ENCODE measurements at places on chromosomes 13 and 19. TPM values are rescaled to one million over a fixed set of nuclear protein-coding genes. Genes with fewer than 3 reads are reported as not detected.

DNA sequence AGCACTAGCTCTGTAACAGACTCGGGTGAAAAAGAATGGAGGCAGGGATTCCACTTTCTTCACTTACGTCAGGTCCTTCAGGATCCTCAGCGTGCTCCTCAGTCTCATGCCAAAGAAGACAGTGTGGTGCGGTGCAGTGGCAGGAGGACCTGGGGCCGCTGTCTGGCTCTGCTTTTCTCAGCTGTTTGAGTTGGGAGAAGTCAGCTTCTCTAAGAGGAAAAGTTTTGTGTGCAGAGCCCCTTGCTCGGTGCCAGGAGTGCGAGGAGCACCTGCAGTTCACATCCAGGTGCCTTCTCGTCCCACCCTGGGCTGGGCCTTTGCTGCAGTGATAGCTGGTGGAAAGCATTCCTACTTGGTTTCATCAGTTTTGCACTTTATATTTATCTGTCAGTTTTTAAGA is 77.9 kb upstream of the TEX29 start:
- no peak for DNase-seq

DNA sequence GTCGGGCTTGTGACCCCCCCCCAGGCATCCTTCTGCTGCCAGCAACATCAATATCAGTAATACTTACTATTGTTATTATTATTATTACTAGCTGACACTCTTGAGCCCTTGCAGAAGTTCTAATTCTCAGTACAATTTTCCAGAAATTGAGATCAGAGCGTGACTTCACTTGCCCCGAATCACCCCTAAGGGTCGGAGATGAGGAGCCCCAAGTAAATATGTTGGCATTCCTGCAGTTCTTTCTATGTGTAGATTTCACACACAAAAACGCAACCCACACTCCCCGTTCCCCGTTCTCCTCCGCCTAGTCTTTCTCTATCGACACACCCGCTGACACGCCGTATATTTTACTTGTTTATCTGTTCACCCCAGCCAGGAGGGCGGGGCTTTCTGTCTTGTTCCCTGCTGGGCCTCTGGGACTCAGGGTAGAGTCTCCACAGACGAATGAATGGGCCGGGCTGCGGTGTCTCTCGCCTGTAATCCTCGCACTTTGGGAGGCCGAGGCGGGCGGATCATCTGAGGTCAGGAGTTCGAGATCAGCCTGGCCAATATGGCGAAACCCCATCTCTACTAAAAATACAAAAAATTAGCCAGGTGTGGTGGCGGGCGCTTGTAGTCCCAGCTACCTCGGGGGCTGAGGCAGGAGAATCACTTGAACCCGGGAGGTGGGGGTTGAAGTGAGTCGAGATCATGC is 14.7 kb downstream of the TLE5 start:
- peak; percentile 81 for DNase-seq

The TEKTIP1 gene
- polyA plus RNA-seq: 4.2 TPM

The CEACAM3 gene
- polyA plus RNA-seq: 0.39 TPM

GRCh38 chr19:14395710-14396336 is 14.6 kb downstream of the ADGRE5 start:
- DNase-seq: no peak

DNA sequence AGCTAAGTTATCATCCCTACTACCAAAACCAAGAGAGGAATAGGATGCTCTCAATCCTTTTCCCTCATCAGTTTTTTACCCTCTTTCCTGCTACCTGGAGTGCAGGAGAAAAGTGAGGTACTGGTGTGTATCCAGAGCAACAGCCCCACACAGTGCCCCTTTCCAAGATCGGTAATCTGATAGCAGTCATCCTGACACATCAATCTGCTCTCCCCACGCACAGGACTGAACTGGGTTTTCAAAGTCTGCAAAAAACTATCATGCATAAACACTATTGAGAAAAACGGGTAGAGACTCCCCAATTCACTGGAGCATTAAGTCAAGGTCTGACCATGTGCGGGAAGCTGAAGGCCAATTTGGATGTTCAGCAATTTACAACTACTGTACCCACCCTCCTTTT is 284.8 kb downstream of the RBM26 start:
- no peak for DNase-seq

DNA sequence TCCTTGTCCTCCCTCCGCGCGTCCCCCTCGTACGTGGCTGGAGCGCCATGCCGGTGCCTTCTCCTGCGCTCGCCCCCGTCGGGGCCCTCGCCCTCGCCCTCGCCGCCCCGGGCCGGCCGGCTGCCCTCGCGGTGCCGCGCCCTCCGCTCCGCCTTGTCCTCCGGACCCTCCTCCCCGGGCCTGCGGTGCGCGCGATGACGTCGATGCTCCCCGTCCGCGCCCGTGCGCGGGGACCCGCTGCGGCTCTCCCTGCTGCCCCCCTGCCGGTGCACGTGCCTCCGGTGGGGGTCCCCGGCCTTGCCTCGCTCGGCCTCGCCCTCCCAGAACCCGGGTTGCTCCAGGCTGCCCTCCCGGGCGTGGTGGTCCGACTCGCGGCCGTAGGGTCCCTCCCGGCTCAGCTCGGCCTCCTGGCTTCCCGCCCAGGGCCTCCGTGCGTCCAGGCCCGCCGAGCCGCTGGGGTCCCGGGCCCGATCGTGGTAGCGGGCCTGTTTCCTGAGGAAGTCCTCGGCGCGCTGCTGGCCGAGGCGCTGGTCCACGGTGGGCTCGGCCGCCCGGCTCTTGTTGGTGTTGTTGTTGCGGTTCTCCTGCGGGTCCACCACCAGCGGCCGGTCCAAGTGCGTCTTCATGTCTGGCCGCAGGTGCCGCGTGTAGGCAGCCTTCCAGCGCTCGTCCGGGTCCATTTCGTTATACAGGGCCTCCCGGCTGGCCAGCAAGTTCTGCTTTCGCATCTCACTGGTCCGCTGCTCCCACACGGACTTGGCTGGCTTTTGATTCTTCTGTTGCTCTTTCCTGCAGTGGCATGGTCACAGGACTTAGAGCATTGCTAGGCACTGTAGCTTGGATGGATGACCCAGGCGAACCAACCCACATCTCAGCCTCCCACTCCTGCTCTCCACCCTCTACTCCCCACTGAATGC is 148.6 kb downstream of the IER2 start:
- no peak for DNase-seq

GRCh38 chr13:96730676-96731075 is 263.6 kb downstream of the OXGR1 start:
- no peak for DNase-seq

The DZIP1 gene
- polyA plus RNA-seq: 42.9 TPM

GRCh38 chr19:10126213-10126639 is 6.5 kb upstream of the EIF3G start:
- DNase-seq: no peak

- DNase-seq: no peak
Measured at GRCh38 chr19:342801-343421, 1.7 kb downstream of the MIER2 start.

The NLRP9 gene
- polyA plus RNA-seq: not detected

GRCh38 chr19:55661826-55662225 is 7.0 kb downstream of the U2AF2 start:
- DNase-seq: no peak

- DNase-seq: no peak
Measured at GRCh38 chr13:26485786-26486185, 71.7 kb upstream of the WASF3 start.

GRCh38 chr19:20079476-20079875 is 1.7 kb downstream of the ZNF90 start:
- DNase-seq: no peak

DNA sequence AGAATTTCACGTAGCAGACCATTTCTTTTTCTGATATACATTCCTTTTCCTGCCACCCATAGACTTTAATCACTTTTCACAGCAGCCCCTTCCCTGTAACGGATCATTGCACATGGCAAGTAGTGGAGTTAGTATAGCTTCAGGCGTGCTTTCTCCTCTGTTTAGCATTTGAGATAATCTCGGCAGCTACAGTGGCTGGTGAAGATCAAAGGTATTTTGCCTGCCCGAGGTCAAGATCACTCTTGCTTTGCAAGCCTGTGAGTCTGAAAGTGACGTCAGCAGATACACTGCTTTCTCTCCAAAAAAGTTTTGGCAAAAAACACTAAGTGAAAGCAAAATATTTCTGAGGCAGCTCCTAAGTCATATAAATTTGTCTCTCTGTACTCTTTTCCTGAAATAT is 260.0 kb downstream of the NDFIP2 start:
- DNase-seq: no peak

- no peak for DNase-seq
Measured at GRCh38 chr19:13717194-13717643, 47.1 kb upstream of the MRI1 start.

Measured in right lung (tissue), 10 donors.